Activated T-cell treated with anti-CD3 and anti-CD28 coated beads for 1 hour (primary cell): ENCODE measurements at places on chromosomes 3 and 15.

DNA sequence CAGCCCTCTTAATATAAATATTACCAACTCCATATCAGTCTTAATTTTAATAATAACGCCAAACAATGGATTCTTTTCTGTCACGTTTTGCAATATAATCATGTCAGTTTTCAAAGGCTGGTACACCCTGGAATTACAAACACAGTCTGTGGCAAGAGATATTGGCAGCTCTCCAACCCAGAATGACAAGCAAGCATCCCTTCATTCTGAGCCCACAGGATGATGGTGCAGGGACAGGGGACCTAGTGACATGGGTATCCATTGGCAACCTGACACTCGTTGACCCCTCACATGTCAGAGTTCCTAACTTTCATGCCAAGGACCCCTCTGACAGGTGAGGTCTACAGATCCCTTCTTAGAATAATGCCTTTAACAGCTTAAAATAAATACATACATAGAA, 154.5 kb upstream of the TSC22D2 start:
- no peak for DNase-seq

DNA sequence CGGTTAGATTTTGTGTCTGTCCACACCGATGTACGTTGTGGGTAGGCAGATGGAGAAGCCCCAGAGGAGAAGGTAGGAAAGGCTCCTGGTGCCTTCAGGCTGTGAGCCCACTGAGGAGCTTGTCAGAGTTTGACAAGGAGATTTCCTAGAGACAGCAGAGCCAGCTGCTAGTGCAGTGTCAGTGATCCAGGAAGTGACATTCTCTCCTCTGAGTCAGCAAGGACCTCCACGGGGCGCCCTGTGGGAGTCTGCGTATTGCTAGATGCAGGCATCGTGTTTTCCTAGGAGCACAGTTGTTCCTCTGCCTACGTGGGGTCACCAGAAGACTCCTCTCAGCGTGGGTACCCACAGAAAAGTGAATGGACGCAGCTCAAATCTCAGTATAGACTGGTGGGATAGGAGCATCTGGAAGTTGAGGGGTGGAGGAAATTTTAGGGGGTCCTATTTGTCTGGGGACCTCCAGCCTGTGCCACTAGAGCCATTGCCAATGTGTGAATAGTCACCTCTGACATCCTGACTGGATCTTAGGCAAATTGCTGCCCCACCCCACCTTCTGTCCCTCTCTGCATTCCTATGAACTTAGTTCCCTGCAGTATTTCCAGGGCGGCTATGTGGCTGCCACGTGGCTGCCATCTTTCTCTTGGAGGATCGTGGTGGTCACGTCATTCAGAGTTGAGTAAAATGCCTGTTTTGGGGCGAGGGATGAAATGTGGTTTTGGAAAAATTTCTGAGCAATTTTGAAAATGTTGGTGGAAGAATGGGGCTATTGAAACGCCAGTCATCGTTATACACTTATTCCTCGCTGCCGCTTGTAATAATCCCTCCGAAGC, 84.8 kb upstream of the KLHL25 start:
- DNase-seq: no peak

GRCh38 chr3:153162513-153163392, 727 bp downstream of the RAP2B start:
- DNase-seq: peak; percentile 21

- DNase-seq: no peak
Observed at GRCh38 chr3:173584838-173585831, 187.6 kb downstream of the NLGN1 start.

GRCh38 chr3:173891272-173892100, 493.9 kb downstream of the NLGN1 start:
- DNase-seq: no peak

- DNase-seq: no peak
Observed at GRCh38 chr3:168828943-168829342, 733.2 kb upstream of the GOLIM4 start.

DNA sequence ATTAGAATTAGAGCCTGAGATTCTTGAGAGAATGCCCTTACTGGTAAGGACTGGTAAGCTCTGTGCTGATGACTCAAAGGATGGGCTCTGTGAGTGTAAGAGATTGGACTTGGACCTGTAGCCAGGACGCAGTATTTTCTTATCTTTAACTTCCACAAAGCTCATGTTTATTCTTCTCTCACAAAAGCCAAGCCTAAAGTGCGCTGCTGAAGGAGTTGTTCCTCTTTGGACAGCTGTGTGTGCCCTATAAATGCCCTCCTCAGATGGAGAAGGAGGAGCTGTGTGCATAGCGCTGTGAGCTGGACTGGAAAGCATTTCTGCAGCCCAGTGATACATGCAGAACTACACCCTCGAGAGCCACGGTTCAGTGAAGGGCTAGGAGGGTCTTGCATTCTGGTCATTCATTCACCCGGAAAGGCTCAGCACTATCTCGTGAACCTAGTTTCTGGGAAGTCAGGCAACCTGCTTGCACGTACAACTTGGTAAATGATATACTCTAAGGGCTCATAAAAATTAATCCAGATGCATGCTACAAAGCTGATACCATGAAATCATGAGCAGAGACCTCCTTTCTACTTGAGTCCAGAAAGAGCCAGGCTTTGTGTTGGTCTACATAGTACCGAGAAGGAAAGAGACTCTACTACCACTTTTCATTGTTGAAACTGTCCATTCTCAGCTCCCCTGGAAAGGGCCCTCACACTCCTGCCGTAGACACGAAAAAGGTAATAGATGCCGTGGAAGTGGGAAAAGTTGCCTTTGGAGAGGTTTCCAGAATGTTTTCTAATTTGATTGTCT, 103.0 kb upstream of the TBL1XR1 start:
- DNase-seq: no peak

- no peak for DNase-seq
Observed at GRCh38 chr15:75727031-75727531, 14.4 kb upstream of the CSPG4 start.

GRCh38 chr3:156820692-156821080, 5.5 kb upstream of the LEKR1 start:
- no peak for DNase-seq

- no peak for DNase-seq
Observed at GRCh38 chr3:191065181-191065805, 133.7 kb upstream of the OSTN start.

- no peak for DNase-seq
Observed at GRCh38 chr3:186098740-186099139, 10.1 kb downstream of the ETV5 start.

GRCh38 chr15:40850576-40851112, 6.8 kb downstream of the SPINT1 start:
- no peak for DNase-seq

- DNase-seq: no peak
Observed at GRCh38 chr3:133386876-133387275, 13.0 kb upstream of the BFSP2 start.
